ENCODE measurements at places on chromosomes 1 and 21. TPM values are rescaled to one million over a fixed set of nuclear protein-coding genes. Genes with fewer than 3 reads are reported as not detected.

GRCh38 chr1:87864676-87865075 is 536.0 kb downstream of the LMO4 start:
- peaks cover 3% of the 10 kb centered on the region for H3K27me3 ChIP-seq
- H3K4me3 ChIP-seq, result peak overlapping the region; percentile 10
- no peak for DNase-seq
- peaks cover 4% of the 10 kb centered on the region for H3K4me1 ChIP-seq
- H3K36me3 ChIP-seq, result no peaks in the 10 kb centered on the region
- H3K27ac ChIP-seq, result no peak overlapping the region

DNA sequence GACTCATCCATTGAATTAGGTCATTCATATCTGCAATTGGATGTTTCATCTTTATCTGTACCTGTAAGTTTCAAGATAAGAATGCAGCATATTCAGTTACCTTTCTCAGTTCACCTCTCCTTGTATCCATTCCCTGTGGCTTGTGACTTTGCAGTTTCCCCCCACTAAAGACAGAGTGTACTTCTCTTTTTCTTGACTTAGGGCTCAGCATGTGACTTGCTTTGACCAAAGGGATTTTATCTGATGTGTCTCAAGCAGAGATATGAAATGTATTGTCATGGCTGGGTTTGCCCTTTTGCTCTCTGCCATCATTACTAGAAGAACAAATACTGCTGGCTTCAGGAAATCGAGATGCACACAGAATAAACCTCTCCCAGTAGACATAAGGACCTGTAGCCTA is 754.8 kb downstream of the ADGRL2 start:
- H3K4me3 ChIP-seq, result no peak overlapping the region
- H3K27me3 ChIP-seq, result no peaks in the 10 kb centered on the region
- H3K36me3 ChIP-seq, result no peaks in the 10 kb centered on the region
- no peaks in the 10 kb centered on the region for H3K4me1 ChIP-seq
- no peak for DNase-seq
- no peak overlapping the region for H3K27ac ChIP-seq

Gene PCBP3
- total RNA-seq, result 7.5 TPM

DNA sequence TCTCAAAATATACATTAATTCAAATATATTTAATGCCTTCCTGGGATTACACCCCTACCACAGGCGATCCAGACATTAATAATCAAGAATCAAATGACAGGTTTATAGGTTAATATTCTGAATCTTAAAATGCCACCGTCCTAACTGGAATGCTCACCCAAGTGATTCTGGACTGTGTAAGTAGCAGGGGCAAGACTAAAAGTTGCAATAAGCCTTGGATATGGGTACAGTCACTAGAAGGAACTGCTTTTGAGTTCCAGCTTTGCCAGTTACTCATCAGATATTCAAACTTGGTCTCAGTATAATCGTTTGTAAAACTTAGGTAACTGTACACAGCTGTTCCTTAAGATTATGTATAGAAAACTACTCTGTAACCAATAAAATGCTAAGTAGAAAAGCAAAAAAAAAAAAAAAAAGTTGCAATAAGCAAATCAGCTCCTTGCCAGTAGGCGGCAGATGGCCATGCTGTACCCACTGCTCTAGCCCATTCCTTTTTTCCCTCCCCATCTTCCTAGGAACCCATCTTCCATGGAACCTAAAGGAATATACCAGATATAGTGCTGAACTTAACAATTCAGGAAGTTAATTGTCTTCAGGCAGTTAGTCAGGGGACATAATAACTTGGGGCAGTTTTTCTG is 10.5 kb downstream of the RO60 start:
- no peak for DNase-seq
- peak overlapping the region; percentile 17 for H3K4me3 ChIP-seq
- peaks cover 31% of the 10 kb centered on the region for H3K36me3 ChIP-seq
- peak overlapping the region; percentile 5 for H3K27ac ChIP-seq
- H3K27me3 ChIP-seq, result no peaks in the 10 kb centered on the region
